ENCODE measurements at places on chromosomes 2 and 18.
A peak's percentile ranks its signal among the peaks of the same experiment; 100 is the strongest.

DNA sequence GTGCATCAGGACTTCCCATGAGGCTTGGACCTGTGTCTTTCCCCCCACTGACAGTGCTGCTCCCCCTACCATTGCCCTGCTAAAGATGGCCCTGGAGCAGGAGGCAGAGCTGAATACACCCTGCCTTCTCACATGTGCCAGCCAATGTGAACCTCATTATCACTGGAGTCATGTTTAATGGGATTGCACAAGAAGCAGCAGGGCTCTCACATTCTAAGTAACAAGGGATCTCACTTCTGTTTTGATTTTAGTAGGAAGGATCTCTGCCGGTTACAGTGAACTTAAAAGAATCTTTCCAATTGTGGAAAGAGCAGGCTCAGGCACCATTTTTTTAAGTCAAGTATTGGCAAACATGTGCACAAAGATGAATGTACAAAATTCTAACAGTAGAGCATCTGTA, 322.1 kb upstream of the MEX3C start:
- no peak for DNase-seq

- DNase-seq = no peak
Measured at GRCh38 chr2:85178980-85179411, 45.8 kb downstream of the TCF7L1 start.

DNA sequence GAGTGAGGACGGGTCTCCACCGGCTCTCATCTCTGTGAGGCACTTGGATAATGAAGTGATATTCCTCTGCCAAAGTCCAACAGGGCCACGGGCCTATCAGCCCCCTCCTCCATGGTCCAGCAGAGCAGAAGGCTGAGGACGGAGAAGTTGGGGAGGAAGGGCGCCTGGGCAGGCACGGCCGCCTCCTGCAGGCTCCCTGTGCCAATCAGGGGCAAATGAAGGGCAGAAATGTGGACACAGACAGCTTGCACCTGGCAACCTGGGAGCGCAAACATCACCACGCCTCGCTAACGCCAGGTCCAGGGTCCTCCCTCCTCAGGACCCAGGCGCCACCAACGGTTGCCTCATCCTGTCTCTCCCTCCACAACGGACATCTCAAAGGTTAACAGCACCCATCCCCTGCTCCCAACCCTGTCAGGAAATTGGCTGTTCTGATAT, 24.3 kb downstream of the SMAD7 start:
- DNase-seq = no peak

DNA sequence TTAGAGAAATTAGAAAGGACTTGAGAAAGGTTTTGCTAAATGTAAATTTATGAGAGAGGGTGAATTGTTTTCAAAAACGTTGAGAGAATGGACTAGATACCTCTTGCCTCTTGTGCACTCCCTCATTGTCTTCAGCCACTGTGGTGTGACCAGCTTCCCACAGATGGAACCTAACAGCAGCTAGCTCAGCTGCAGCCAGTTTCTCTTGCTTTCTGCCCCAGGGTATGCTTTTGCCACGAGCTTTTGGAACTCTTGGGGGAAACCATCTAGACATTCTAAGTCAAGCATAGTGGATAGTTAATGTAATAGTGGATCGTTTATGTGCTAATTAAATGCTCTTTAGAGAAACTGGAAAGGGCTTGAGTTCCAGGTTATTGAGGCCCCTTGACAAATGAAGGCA, 288.2 kb downstream of the CTNNA2 start:
- no peak for DNase-seq

GRCh38 chr2:31347319-31347718, 67.2 kb downstream of the XDH start:
- DNase-seq = no peak

DNA sequence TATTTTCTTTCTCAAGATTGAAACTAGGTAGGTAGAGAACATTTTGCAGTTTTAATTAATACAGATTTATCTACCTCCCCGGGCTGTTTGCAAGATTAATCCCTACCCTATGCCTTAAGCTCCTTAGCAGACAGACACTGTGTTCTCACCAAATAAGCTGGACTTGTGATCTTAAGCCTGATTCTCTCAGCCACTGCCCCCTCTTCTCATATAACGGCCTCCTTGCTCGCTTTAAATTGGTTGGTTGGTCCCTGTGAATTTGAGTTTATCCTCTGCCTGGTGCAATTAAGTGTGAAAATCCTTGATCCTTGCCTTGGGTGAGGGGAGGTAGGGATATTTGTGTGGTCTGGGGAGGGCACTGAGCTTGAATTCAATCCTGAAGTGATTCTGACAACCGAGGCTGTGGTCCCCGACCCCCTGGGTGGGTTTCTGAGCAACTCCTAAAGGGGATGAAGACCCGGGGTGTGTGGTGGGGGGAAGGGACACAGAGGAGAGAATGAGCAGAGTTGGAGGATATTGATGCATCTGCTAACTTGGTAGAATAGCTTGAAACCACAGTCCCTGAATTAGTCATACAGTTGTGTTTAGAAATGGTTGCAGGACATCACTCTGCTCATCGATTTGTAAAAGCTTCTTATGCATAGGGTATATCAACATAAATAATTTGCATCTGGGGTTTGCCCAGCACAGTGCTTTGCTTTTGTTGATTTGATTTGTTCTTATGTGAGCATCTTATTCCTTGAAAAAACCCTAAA, 36.9 kb upstream of the NCKAP5 start:
- no peak for DNase-seq

GRCh38 chr2:29894822-29895614, 26.4 kb downstream of the ALK start:
- DNase-seq = no peak

- DNase-seq = no peak
Measured at GRCh38 chr2:98233941-98234340, 112.3 kb upstream of the CNGA3 start.

DNA sequence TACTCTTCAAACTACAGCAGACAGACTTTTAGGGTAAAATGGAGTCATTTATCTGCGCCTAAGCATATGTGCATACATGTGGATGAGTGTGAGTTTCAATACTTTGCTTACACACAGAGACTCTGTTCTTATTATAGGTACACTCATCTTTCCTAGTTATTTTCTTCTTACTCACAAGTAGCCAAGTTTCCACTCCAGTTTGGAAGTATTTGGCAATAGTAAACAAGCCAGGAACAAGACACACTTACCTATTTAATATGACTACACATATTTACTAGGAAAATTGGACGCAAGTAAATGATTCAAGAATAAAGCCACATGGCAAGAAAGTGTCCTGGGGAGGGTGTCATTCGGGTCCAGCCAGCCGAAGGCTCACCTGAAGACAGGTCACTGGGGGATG, 414.3 kb downstream of the FBXO15 start:
- no peak for DNase-seq

DNA sequence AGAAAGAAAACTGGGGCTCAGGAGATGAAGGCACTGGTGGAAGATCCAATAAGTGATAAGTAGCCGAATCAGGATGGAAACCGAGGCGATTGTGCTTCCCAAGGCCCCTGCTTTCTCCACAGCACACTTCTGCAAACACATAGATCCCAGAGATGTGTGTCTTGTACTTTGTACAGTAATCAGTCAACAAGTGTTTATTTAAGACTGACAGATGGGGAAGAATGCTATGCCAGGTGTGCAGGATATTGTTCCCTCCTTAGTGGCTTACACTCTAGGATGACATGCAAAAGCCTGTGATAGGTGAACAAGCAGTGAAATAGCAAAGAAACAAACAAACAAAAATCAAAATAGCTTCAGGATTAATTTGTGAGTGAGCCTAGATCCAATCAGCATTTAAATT, 116.6 kb downstream of the ACTR3 start:
- no peak for DNase-seq

- no peak for DNase-seq
Measured at GRCh38 chr18:80159713-80160636, 50.9 kb downstream of the ADNP2 start.

DNA sequence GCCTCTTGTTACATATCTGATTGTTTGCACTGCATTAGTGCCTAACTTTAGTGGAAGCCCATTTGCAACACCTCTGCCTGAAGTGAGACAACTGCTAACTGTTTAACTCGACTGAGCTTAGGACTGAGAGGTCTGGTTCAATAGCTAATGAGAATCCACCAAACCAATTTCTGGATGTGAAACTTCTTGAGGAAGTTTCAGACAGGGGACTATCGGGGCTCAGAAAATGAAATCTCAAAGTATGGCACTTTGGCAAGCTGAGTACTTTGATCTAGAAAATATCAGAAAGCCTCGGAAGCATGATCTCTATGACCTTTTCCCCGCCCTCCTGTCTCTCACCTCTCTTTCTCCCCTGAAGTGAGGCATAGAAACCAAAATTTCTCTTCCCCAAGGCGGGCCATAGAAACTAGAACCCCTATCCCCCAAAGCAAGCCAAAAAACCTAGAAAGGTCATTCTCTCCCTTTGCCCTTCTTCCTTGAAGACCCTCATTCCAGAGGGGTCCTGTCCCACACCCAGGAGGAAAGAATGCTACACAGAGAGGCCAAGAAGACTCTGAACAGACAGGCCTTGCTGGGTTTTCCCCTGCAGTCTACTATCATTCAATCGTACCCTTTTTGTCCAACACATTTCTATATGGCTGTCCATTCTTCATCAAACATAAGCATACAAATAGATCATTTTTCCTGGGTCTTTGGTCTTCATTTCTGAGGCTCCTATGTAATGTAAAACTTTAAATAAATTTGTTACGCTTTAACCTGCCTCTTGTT, 69.6 kb upstream of the CREB1 start:
- no peak for DNase-seq

DNA sequence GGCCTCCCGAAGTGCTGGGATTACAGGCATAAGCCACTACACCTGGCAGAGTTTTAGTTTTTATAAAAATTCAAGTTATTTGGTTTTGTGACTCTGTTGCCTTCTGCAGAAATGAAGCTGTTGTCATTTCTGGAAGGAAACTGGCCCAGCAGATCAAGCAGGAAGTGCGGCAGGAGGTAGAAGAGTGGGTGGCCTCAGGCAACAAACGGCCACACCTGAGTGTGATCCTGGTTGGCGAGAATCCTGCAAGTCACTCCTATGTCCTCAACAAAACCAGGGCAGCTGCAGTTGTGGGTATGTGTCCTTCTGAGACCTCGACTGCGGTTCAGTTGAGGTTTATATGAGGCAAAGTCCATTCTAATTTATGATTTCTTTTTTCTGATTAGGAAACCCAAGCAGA, 7.2 kb downstream of the MTHFD2 start:
- no peak for DNase-seq

DNA sequence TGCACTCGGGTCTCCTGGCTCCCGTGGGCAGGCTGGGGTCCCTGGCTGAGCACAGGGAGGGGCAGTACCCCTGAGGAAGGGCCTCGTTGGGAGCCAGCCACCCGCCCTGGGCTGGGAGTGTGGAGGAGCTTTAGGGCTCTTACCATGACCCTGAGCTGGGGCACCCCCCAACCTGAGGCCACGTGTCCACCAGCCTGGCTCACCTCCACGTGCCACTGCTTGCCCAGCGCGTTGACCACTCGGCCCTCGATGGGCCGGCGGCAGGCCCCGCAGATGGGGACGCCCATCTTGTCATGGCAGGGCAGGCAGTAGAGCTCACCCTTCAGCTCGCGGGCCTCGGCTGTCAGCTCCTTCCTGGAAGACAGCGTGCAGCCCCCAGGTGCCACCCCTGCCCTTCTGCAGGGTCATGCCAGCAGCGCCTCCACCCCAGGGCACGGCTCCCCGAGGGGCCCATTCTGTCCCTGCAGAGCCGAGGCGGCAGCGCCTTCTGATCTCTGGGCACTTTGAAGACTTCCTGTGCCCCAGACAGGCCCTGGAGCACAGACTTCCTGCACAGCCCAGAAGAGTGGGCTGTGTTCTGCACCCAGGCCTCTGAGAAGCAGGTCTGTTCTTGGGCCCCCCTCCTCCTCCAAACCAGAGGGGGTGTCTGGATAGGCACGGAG, 4.0 kb upstream of the GPR17 start:
- no peak for DNase-seq

DNA sequence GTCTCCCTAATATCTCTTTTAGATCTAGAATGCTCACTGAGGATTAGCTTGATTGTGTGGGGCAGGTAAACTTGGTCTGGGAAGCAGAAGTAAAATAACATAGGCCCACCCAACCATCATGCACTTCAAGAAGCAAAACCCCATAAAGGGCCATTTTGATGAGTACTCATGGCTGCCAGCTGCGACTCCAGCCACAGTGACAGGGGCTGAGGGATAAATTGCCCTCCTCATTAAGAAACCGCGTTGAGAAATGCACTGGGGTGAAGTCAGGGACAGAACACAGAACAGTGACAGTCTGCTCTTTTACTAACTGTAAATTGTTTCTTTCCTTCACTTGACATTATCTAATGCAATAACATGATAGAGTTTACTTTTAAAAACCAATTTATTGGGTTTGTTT, 60.2 kb downstream of the RND3 start:
- no peak for DNase-seq

GRCh38 chr2:27085673-27086089, 891 bp upstream of the KHK start:
- DNase-seq = peak; percentile 64

GRCh38 chr2:96489663-96490062, 15.5 kb downstream of the NEURL3 start:
- DNase-seq = no peak

DNA sequence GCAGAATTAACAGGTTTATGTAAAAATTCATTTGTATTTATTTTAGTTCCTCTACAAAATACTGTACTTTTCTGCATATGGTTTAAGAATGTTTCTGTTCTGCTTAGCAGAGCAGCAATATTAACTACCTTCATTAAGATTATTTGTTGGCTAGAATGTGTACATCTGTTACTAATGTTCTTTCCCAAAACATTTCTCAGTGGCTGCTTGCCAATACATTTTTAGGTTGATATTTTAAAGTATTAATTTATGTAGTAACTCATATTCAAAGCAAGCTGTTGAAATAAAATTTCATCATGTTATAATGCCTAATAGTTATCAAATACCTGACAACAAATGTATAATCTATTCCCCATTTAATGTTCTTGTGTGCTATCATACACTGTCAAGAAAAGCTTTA, 40.3 kb downstream of the PRKD3 start:
- no peak for DNase-seq

DNA sequence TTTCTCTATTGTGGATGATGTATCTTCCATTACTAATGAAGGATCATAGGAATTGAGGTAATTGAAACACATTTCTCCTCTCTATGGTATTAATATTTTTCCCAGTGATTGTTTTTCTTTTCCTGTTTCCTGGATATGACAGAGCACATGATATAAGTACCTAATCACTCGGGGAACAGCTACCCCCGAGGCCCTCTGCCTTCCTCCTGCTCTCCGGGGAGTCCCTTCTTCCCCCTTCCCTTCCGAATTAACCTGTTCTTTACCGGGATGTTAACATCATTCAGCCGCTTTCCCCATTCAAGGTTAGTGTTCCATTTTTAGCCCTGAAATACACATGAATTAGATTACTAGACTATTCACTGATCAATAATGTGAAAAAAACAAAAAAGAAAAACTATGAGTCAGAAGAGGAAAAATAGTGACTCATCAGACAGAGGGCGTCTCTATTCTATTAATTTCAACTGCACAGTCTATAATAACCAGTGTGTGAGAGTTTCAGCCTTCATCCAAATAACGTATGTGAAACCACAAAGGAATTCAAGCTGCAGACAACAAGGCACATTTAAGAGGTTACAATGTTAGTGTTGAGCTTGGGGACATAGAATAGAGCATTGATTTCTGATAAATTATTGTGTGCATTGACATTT, 450.8 kb downstream of the DLGAP1 start:
- DNase-seq = no peak

GRCh38 chr18:52667463-52668065, 327.6 kb downstream of the DCC start:
- DNase-seq = no peak

- DNase-seq = no peak
Measured at GRCh38 chr2:223700221-223700620, 98.1 kb upstream of the SCG2 start.
